ENCODE measurements at places on chromosomes 13 and 19.

DNA sequence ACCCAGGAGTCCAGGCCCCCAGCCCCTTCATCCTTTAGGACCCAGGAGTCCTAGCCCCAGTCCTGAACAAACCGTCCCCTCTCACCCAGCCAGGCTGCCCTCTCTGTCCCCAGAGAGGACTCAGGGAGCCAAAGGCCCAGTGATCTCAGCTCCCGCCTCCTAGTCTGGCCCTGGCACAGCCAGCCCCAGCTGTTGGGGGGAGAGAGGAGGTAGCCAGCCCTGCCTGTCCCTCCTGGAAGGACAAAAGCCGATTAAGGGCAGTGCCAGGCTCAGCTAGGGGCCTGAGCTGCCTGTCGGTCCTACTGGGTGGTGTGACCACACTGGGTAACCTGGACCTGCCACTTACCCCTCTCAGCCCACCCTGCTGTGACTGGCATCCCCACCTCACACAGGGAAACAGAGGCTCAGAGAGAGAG lies 14.5 kb downstream of the LIPE start:
- DNase-seq: no peak

DNA sequence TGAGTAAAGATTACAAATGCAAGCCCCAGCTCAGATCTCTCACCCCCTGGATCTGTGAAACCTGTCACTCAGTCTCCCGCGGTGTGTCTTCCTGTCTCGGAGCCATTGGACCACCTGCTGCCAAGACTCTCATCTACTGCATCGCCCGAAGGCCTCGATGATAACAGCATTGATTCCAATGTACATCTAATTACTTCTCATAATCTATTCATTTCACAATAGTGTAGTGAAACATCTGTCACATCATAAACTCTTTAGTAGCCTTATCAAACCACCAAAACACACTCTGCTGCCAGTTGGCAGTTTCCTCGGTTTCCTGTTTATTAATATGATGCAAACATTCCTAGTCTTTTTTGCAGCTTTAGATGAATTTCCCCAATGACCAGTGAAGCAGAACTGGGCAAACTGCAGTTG lies 220.3 kb downstream of the POU4F1 start:
- DNase-seq: no peak

- DNase-seq: no peak
Measured at GRCh38 chr13:35600137-35600536, 123.6 kb upstream of the MAB21L1 start.

DNA sequence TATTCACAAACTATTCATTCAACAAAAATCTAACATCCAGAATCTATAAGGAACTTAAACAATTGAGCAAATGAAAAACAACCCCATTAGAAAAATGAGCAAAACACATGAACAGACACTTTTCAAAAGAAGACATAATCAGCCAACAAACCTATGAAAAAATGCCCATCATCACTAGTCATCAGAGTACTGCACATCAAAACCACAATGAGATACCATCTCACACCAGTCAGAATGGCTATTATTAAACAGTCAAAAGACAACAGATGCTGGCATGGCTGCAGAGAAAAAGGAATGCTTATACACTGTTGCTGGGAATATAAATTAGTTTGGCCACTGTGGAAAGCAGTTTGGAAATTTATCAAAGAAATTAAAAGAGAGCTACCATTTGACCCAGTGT lies 487.6 kb downstream of the GPC6 start:
- no peak for DNase-seq

DNA sequence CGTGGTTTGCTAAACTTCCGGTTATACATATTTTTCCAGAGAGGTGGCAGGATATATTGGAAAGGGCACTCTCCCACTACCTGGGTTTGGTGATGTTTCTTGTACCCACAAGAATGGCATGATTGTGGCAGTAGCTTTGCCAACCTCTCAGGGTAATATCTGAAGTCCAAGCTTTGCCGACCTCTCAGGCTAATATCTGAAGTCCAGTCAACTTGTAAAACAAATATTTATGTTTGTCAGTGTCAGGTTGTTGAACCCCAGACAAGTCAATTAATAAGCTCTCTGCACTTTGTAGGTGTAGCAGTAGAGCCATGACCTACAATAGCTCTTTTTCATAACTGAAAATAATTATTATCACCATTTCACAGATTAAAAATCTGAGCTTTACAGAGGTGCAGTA lies 167.0 kb downstream of the POU4F1 start:
- DNase-seq: no peak

- no peak for DNase-seq
Measured at GRCh38 chr19:17548145-17548544, 7.3 kb upstream of the COLGALT1 start.

- DNase-seq: no peak
Measured at GRCh38 chr19:28468701-28469459, 744.1 kb downstream of the UQCRFS1 start.

GRCh38 chr13:33172400-33172799 lies 113.2 kb downstream of the STARD13 start:
- DNase-seq: no peak

- DNase-seq: no peak
Measured at GRCh38 chr19:2242816-2243215, 6.2 kb downstream of the SF3A2 start.

- DNase-seq: no peak
Measured at GRCh38 chr19:30448386-30449077, 76.3 kb downstream of the ZNF536 start.

DNA sequence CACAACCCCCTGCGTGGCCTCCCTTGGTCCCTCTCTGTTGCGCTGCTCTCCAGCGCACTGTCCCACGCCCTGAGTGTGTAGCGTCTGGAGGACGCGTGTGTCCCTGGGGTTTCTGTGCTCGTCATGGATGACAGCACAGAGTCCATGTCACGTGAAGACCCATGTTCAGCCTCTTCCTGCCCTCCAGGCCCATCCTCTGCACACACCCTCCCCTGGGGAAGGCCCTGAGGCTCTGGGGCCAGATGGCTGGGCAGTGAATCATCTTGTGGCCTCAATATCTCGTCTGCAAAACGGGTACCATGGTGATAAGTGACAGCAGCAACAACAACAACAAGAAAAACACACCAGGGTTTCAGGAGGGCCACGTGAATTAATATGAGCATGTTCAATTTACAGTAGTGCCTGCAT lies 71.5 kb upstream of the ARHGEF7 start:
- no peak for DNase-seq

DNA sequence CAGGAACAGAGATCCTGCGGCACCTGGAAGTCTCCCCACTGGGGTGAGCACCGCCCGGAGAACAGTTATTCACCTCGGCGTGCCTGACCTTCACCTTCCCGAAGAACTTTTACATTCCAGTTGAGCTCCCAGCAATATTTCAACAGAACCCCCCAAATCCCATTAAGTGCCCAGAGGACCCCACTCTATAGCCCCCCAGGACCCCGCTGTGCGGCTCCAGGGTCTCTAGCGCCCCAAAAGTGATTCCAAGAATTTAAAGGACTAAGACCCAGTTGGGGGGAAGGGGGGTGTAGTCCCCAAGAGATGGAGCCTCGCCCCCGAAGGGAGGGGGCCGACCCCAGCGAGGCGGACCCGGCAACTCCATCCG lies 480 bp downstream of the GPR108 start:
- DNase-seq: no peak

DNA sequence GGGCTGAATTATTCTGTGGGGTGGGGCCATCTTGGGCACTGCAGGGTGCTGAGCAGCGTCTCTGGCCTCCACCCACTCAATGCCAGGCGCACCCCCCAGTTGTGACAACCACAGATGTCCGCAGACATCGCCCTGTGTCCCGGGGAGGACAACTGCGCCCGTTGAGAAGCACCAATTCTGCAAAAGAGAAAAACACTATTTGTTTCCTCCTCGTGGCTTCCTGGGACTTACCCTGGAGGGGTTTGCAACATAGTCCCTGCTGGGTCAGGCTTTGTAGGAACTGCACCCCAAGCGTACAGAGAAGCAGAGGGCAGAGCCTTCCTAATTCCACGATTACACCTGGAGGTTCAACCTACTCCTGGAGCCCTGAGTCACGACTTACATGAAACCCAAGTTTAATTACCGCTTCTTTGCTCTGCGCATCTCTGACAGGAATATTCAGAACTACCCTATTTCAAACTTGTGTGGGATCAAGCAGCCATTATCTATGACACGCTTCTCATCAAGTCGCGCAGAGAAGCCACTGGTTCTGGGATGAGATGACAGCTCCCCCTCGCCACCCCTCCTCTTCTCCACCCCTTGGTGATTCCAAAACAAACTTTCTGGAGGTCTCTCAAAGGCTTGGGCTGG lies 11.1 kb upstream of the SLC39A3 start:
- no peak for DNase-seq

DNA sequence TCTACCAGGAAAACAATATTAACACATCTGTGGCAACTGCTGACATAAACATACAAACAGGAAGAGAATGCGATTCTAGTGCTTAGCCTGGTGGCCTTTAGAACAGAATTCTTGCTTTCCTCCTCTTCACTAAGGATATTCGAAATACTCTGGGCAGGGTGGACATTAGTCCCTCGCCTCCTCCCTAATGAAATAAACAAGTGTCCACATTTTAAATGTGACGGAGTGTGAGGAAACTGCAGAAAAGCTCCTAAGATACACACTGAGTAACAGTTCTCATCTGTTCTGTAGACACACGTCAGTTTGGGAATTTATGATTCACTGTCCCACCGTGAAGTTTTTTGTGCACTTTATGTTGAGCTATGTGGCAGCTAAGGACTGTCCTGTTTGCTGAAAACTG lies 639 bp downstream of the STARD13 start:
- no peak for DNase-seq

- no peak for DNase-seq
Measured at GRCh38 chr13:85040215-85040614, 759.0 kb downstream of the SLITRK6 start.

- no peak for DNase-seq
Measured at GRCh38 chr13:51006067-51006845, 96.7 kb downstream of the RNASEH2B start.

Data from bone marrow (tissue), 2 donors.